ENCODE measurements at places on chromosomes 11 and 22.

GRCh38 chr11:93089474-93090102 is 108.2 kb downstream of the SLC36A4 start:
- DNase-seq: peak; percentile 19

DNA sequence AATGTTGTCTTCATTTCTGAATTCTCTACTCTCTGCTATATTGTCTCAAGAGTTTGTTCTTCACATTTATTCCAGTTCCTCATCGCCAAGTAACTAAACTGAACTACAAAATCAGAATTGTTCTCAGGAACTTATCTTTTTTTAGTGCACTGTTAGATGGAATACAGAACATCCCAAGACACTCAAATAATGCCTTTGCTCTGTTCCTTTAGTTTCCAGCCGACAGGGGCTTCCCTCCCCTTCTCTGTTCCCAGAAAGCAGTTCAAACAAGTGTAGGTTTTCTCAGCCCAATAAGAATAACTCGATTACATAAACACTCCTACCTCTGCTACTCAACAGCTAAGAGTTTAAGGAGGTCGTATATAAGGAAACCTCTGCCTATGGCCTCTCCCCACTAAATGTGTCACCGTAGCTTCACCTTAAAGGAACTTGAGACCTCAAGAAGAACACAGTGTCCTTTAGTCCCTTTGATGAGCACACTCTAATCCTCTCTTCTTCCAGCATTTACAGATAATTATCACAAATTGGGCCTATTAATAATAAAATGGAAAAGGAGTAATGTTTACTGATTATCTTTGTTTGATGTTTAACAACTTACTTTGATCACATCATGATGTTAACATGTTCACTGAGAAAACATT is 6.9 kb downstream of the POU2AF3 start:
- no peak for DNase-seq

GRCh38 chr11:130390071-130390758 is 38.2 kb downstream of the ADAMTS8 start:
- peak; percentile 31 for DNase-seq

GRCh38 chr11:128299132-128299726 is 288.1 kb downstream of the ETS1 start:
- peak; percentile 85 for DNase-seq

DNA sequence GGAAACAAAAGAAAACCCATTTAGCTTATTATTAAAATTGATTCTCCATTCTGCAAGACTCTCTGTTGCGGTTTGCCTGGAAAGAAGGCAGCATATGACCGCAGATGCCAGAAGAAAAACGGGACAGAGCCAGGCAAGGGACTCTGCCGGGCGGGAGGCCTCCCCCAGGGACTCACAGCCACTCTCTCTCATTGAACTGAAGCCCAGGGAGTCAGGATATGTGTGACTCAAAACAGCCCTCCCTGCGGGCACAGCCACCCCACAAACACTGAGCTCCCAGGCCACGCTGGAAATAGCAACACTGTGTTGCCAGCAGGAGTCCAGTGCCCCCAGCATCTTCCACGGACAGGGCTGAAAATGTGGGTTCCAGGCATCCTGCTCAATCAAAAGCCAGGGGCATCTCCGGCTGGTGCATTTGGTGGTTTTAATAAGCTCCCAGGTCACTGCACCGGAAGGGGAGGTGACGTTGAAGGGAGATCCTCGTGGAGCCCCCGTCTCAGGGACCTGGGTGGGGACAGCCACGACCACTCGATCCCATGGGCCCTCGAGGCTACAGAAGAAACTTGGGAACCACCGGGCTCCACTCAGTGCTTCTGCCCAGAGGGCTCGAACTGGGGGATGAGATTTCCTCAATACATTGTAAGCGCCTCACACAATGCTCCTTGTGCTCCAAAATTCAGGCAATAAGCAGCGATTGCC is 624.5 kb downstream of the TBC1D22A start:
- no peak for DNase-seq

DNA sequence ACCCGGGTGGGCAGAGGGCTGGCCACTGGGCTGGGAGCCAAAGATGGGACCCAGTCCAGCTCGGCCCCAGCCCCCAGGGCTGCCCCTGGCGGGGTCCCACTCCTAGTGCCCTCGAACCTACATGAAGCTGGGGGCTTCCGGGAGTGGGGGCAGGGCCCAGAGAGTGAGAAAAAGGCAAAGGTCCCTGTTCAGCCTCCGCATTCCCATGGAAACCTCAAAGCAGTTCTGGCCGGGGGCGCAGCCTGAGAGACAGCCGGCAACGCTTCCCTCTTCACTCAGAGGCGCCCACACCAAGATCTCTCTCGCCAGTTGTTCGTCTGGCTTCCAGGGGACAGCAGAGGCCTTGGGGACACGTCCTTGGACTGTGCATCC is 22.4 kb upstream of the ARHGAP8 start:
- DNase-seq: no peak

DNA sequence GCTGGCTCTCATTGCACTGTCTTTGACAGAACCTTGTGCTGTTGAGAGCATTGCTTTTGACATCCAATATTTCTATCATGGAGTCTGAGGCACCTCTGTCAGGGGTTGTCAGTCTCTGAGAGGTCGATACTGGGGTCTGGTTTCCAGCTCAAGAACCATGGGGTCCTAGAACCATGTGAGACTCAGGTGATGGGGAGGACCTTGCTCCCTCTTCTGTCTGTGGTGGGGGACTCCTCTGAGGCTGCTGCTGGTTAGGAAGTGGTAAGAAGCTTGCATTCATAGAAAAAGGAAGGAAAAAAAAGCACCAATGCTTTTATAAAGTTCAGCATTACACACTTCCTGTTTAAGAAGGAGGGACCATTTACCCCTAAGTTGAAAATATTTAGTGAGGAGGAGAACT is 91.8 kb upstream of the CD44 start:
- DNase-seq: no peak

DNA sequence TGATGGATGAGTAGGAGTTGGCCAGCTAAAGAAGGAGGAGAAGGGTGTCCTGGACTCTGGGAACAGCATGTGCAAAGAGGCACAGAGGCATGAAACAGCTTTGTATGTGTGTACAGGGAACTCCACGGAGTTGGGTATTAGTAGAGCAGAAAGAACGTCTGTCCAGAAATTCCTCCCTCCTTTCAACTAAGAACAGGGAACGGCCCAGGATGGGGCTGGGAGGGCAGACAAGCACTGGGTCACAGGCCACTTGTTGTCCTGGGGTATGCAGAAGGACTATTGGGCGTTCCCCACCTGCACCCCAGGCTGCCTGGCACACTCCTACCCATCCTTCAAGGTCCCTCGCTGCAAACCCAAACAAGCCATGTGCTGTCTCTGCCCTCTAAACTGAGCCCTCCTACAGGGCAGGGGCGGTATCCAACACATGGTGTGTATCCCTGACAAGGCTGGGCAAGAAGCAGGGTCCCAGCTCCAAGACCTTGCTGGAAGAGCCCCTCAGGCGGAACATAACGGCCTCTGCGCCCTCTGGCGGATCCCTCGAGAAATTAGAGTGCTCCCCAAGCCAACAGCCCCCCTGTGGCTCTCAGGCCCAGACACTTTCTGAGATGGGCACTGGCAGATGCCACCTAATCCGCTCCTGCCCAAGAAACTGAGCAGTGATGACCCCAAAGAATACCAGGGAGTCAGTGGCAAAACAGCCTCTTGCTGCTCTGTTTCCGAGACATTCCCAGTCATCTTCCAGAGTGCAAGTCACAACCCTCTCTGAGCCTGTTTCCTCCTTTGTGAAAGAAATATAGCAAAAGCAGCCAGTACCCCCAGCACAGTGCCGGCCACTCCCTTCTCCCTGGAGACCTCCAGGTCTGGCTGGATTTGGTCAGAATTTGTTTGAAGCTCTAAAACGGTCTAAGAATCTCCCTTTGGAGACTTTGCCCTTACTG is 1.6 kb upstream of the ELFN2 start:
- DNase-seq: no peak

DNA sequence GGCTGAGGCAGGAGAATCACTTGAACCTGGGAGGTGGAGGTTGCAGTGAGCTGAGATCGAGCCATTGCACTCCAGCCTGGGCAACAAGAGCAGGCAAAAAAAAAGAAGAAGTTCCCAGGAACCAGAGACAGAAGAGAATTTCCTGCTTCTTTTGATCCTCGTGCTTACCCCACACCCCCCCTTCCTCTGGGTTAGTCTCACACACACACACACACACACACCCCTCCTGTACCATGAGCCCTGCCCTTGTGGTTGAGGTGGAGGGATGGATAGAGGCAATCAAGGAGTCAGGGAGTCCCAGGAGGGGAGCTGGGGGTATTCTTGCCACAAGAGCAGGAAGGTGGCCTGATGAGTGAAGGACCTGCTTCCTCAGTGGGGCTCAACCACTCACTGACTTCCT is 4.1 kb upstream of the UBE2L6 start:
- no peak for DNase-seq

Measured in skeletal muscle cell (primary cell).